ENCODE measurements at places on chromosomes 5 and 9. TPM values are rescaled to one million over a fixed set of nuclear protein-coding genes. Genes with fewer than 3 reads are reported as not detected.

TDRD7 gene
- 23.9 TPM for polyA plus RNA-seq

- DNase-seq, result no peak
- H3K27me3 ChIP-seq, result no peaks in the 10 kb centered on the region
- no peaks in the 10 kb centered on the region for H3K4me1 ChIP-seq
- H3K36me3 ChIP-seq, result no peaks in the 10 kb centered on the region
- no peak overlapping the region for H3K27ac ChIP-seq
- no peak overlapping the region for H3K4me3 ChIP-seq
These were observed 509.2 kb downstream of the CDH10 start for GRCh38 chr5:24135536-24135935.

GRCh38 chr9:130215341-130216119 is 43.3 kb downstream of the NCS1 start:
- no peak for DNase-seq
- H3K4me3 ChIP-seq, result no peak overlapping the region
- H3K27me3 ChIP-seq, result no peaks in the 10 kb centered on the region
- no peaks in the 10 kb centered on the region for H3K4me1 ChIP-seq
- no peak overlapping the region for H3K27ac ChIP-seq

ZBTB34 gene
- polyA plus RNA-seq, result 2.3 TPM

SHB gene
- 18.9 TPM for polyA plus RNA-seq

DNA sequence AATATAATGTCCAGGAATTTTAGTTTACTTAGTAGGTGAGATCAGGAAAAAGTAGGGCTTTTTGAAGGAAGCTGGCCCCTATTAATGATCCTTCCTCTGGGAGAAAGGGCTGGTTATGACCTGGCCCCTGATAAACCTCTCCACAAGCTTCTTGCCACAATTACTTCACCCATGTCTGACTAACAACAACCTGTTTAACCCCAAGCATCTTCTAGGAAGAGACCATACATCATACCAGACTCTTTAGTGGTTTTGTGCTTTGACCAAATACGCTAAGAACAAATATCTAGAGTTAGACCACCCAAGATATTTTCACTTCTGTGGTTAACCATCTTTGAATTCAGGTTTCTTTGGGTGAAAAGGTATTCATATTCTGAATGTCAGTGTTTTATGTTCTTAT is 174.0 kb upstream of the SLC27A6 start:
- no peak overlapping the region for H3K27ac ChIP-seq
- H3K4me1 ChIP-seq, result no peaks in the 10 kb centered on the region
- no peaks in the 10 kb centered on the region for H3K27me3 ChIP-seq
- H3K4me3 ChIP-seq, result no peak overlapping the region
- no peak for DNase-seq
- H3K36me3 ChIP-seq, result no peaks in the 10 kb centered on the region

FOXD4L5 gene
- not detected for polyA plus RNA-seq

DNA sequence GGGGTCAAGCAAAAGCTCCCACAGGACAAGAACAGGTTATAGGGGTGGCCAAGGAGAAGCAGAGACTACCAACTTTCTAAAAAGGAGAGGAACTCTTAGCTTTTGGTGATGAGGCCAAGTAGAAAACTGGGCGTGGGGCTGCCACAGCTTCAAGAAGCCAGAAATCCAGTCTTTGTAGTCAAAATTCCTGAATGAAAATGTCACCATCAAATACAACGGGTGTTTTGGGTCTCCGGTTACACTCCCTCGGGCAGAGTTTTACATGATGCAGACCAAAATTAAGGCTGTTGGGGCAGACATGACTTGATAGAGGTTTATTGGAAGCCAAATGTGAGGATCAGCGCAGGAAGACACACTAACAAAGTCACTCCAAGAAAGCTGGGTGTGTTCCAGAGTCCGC is 29.4 kb upstream of the N4BP3 start:
- no peak for DNase-seq
- no peak overlapping the region for H3K4me3 ChIP-seq
- H3K27ac ChIP-seq, result no peak overlapping the region
- no peaks in the 10 kb centered on the region for H3K36me3 ChIP-seq
- H3K27me3 ChIP-seq, result no peaks in the 10 kb centered on the region

DPYSL3 gene
- polyA plus RNA-seq, result 15.8 TPM

GRCh38 chr9:135309763-135310125 is 169.8 kb upstream of the PPP1R26 start:
- H3K4me1 ChIP-seq, result no peaks in the 10 kb centered on the region
- no peak overlapping the region for H3K4me3 ChIP-seq
- no peaks in the 10 kb centered on the region for H3K27me3 ChIP-seq
- H3K36me3 ChIP-seq, result no peaks in the 10 kb centered on the region

GRCh38 chr5:39255406-39255805 is 36.0 kb upstream of the FYB1 start:
- no peak for DNase-seq
- no peak overlapping the region for H3K4me3 ChIP-seq
- H3K27me3 ChIP-seq, result no peaks in the 10 kb centered on the region
- H3K27ac ChIP-seq, result no peak overlapping the region
- no peaks in the 10 kb centered on the region for H3K4me1 ChIP-seq

UBAP2 gene
- 4.6 TPM for polyA plus RNA-seq

NEUROG1 gene
- not detected for polyA plus RNA-seq

GRCh38 chr5:131164191-131165118 is 601 bp downstream of the HINT1 start:
- H3K4me1 ChIP-seq, result peaks cover 8% of the 10 kb centered on the region
- H3K36me3 ChIP-seq, result peaks cover 5% of the 10 kb centered on the region
- H3K27me3 ChIP-seq, result no peaks in the 10 kb centered on the region
- peak overlapping the region; percentile 84 for H3K27ac ChIP-seq
- peak overlapping the region; percentile 75 for H3K4me3 ChIP-seq
- peak; percentile 88 for DNase-seq

- H3K27me3 ChIP-seq, result no peaks in the 10 kb centered on the region
- no peak for DNase-seq
- no peaks in the 10 kb centered on the region for H3K4me1 ChIP-seq
- no peak overlapping the region for H3K4me3 ChIP-seq
These were observed 166.7 kb downstream of the GAPVD1 start for GRCh38 chr9:125428060-125428901.

DNA sequence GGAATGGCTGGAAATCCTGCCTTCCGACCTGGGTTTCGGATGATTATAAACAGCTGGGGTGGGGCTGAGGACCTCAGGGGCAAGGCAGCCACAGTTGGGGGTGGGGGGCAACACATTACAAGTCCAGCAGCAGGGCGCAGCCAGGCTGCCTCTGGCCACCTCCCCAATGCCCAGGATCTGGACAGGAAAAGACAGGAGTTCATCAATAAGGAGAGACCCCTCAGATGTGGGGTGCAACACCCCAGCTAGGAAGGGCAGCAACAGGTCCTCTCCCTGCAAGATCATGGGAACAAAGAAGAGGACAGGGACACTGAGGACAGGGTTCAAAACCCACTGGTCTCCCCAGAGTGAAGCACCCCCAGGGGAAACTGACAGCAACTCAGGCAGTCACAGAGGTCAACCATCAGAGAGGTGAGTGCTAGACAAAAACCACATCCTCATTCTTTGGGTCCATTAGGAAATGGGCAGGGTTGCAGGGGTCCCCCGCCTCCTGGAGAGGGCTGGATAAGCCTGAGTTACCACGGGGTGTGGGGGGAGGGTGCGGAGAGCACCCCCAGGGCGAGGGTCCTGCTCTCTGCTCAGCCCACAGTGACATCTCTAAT is 33.5 kb downstream of the SEMA4D start:
- peak overlapping the region; percentile 88 for H3K27ac ChIP-seq
- peaks cover 7% of the 10 kb centered on the region for H3K4me1 ChIP-seq
- H3K4me3 ChIP-seq, result peak overlapping the region; percentile 3
- peaks cover 15% of the 10 kb centered on the region for H3K36me3 ChIP-seq

GRCh38 chr5:125073090-125073489 is 326.7 kb upstream of the ZNF608 start:
- DNase-seq, result no peak
- H3K36me3 ChIP-seq, result no peaks in the 10 kb centered on the region
- no peaks in the 10 kb centered on the region for H3K27me3 ChIP-seq
- H3K4me1 ChIP-seq, result no peaks in the 10 kb centered on the region

DNA sequence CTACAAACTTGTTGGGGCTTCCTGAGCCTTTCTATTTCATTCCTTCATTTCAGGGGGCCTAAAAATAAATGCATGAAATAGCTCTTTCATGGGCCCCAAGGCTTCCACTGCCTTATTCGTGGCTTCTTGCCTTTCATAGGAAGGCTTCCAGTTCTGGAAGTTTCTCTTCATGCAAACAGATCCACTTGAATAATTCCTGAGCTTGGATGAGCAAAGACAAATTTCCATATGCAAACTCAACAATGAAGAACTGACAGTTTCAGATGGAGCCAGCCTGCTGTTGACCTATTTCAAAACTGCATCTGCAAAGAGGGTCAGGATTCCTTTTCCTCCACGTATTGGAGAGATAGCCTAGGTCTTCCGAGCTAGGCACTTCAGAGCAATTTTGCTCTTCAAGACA is 142.1 kb downstream of the MLLT3 start:
- no peak overlapping the region for H3K4me3 ChIP-seq
- no peaks in the 10 kb centered on the region for H3K4me1 ChIP-seq
- H3K27me3 ChIP-seq, result no peaks in the 10 kb centered on the region

DNA sequence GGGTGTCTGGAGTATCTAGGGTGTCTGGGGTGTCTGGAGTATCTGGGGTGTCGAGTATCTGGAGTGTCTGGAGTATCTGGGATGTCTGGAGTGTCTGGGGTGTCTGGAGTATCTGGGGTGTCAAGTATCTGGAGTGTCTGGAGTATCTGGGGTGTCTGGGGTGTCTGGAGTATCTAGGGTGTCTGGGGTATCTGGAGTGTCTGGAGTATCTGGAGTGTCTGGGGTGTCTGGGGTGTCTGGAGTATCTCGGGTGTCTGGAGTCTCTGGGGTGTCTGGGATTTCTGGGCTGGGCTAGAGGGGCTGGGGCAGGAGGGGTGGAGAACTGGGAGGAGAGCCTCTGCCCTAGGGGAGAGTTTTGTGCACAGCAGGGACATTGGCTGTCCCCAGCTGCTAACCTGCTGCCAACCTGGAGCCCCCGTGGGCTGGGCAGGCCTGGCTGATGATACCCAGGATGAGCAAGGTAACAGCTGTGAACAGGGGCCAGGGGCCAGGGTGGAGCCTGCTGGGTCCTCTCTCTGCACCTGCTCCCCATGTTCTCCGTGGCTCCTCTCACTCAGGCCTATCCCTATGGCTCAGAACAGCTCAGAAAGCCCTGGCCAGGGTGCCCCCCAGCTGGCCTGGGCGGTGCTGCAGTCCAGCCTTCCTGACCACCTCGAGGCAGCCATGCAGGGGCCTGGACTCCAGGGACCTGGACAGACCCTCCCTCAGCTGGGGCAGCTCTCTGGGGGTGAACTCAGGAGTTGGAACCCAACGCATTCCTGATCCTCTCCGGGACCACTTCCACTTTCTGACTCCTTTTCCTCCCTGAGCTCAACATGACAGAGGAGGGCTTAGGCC is 29.9 kb downstream of the LHX3 start:
- no peak overlapping the region for H3K27ac ChIP-seq
- no peaks in the 10 kb centered on the region for H3K36me3 ChIP-seq

GRCh38 chr9:14057368-14058324 is 256.3 kb downstream of the NFIB start:
- H3K4me3 ChIP-seq, result no peak overlapping the region
- H3K36me3 ChIP-seq, result no peaks in the 10 kb centered on the region
- H3K4me1 ChIP-seq, result no peaks in the 10 kb centered on the region
- H3K27me3 ChIP-seq, result no peaks in the 10 kb centered on the region
- H3K27ac ChIP-seq, result no peak overlapping the region
- DNase-seq, result no peak

DNA sequence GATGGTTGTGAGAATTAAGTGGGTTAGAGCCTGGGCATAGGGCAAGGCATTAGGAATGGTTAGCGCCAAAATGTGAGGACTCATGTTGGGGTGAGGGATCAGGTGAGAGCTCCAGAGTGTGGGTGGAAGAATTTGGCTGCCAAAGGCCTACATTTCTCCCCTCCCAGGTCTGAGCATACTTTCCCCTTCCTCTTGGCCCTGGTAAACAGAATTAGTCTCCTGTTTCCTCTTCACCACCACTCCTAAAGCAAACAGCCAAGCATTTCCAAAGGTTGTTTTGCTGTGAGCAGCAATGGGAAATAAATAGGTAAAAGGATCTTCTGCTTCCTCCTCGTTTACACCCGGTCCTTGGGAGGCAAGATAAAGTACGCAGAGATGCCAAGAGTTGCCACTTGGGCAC is 132.5 kb downstream of the ZSWIM6 start:
- peak; percentile 46 for DNase-seq
- H3K4me3 ChIP-seq, result no peak overlapping the region
- peaks cover 7% of the 10 kb centered on the region for H3K4me1 ChIP-seq
- H3K27ac ChIP-seq, result peak overlapping the region; percentile 39
- H3K36me3 ChIP-seq, result no peaks in the 10 kb centered on the region

GRCh38 chr9:124507880-124508423 is 753 bp upstream of the NR5A1 start:
- H3K4me1 ChIP-seq, result peaks cover 9% of the 10 kb centered on the region
- no peaks in the 10 kb centered on the region for H3K36me3 ChIP-seq
- no peak overlapping the region for H3K4me3 ChIP-seq
- H3K27me3 ChIP-seq, result peaks cover 3% of the 10 kb centered on the region

IFNB1 gene
- polyA plus RNA-seq, result not detected

DNA sequence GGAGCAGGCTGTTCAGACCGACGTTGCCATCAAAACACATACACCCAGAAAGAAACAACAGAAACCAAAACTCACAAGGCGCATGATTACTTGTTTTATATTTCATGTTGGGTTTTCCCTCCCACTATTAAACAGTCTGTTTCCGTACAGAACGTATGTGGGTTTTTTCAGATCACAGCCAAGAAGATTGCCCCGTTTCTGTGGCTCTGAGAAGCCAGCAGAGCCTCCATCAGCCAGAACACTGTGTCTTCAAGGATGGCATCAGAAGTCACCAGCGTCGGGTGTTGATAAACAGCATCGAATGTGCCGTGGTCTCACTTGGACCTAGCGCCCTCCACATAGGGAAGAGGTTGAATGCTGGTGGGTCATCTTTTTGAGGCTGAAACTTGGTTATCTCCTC is 42.8 kb downstream of the FAM78A start:
- no peaks in the 10 kb centered on the region for H3K27me3 ChIP-seq
- peaks cover 8% of the 10 kb centered on the region for H3K4me1 ChIP-seq
- no peak overlapping the region for H3K4me3 ChIP-seq
- H3K36me3 ChIP-seq, result peaks cover 19% of the 10 kb centered on the region

FBXL7 gene
- polyA plus RNA-seq, result 3.6 TPM

SLC4A9 gene
- polyA plus RNA-seq, result not detected

STK32A gene
- polyA plus RNA-seq, result 0.27 TPM

NR4A3 gene
- polyA plus RNA-seq, result 0.28 TPM

CNTNAP3 gene
- polyA plus RNA-seq, result not detected

- DNase-seq, result no peak
- no peaks in the 10 kb centered on the region for H3K36me3 ChIP-seq
- no peaks in the 10 kb centered on the region for H3K27me3 ChIP-seq
- no peak overlapping the region for H3K27ac ChIP-seq
- H3K4me3 ChIP-seq, result no peak overlapping the region
- H3K4me1 ChIP-seq, result no peaks in the 10 kb centered on the region
These were observed 93.5 kb downstream of the JMY start for GRCh38 chr5:79329453-79329852.
